Activated CD4-positive, alpha-beta T cell treated with anti-CD3 and anti-CD28 coated beads, Interleukin-2, amount 10 ng/mL, durations not matched to agents 7 days and 5 days (primary cell): ENCODE measurements at places on chromosomes 11 and 22. TPM values are rescaled to one million over a fixed set of nuclear protein-coding genes. Genes with fewer than 3 reads are reported as not detected.

GRCh38 chr11:111737444-111738210 lies 28.6 kb downstream of the PPP2R1B start:
- no peak for DNase-seq

The TYR gene
- total RNA-seq: not detected

The USP2 gene
- total RNA-seq: 0.17 TPM

- no peak for DNase-seq
These were observed 108.6 kb upstream of the ASPHD2 start for GRCh38 chr22:26320447-26320846.

The TTLL12 gene
- 42.9 TPM for total RNA-seq

DNA sequence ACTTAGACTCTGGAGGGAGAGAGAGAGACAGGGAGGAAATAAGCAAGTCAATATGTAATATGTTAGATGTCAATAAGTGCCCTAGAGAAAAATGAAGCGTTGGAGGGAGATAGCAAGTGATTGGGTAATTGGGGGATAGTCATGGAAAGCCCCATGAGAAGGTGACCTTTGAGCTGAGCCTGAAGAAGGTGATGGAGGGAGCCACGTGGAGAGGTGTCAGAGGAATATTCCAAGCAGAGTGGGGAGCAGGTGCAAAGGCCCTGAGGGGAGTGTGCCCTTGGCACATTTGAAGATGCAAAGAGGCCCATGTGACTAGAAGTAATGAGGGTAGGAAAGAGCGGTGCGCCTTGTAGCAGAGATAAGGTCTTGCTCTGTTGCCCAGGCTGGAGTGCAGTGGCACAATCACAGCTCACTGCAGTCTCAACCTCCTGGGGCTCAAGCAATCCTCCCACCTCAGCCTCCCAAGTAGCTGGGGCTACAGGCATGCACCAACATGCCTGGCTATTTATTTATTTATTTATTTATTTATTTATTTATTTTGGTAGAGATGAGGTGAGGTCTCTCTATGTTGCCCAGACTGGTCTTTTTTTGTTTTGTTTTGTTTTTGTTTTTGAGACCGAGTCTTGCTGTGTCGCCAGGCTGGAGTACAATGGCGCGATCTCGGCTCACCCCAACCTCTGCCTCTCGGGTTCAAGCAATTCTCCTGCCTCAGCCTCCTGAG lies 2.1 kb downstream of the LHFPL7 start:
- DNase-seq: no peak

The CCDC116 gene
- 0.97 TPM for total RNA-seq

GRCh38 chr11:69353696-69354544 lies 60.0 kb downstream of the MYEOV start:
- no peak for DNase-seq

The RIC3 gene
- total RNA-seq: 20.1 TPM
